Activated effector memory CD4-positive, alpha-beta T cell treated with Interleukin-2 at 50 U/mL for 16 hours (primary cell): ENCODE measurements at places on chromosomes 4 and X.

DNA sequence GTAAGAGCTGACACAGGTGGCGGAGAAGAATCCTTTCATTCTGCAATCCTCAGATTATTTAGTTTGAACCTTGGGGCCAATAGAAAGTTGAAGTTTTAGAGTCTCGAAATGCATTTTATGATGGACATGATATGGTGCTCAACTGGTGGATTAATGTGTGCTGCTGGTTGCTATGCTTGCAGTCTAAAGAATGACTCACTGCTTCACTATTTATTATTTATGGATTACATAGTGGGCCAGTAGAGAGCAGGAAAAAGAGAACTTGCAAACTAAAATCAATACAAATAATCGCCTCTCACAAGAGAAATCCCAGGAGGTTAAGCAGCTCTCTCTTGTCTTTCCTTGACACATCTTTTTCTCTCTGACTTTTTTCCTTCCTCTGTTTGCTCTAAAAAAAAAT, 2326.8 kb upstream of the AGA start:
- no peak for DNase-seq

- DNase-seq, result no peak
These were observed 16.3 kb downstream of the PJA1 start for GRCh38 chrX:69148946-69149345.

- no peak for DNase-seq
These were observed 11.3 kb downstream of the LAMP2 start for GRCh38 chrX:120457766-120458180.

DNA sequence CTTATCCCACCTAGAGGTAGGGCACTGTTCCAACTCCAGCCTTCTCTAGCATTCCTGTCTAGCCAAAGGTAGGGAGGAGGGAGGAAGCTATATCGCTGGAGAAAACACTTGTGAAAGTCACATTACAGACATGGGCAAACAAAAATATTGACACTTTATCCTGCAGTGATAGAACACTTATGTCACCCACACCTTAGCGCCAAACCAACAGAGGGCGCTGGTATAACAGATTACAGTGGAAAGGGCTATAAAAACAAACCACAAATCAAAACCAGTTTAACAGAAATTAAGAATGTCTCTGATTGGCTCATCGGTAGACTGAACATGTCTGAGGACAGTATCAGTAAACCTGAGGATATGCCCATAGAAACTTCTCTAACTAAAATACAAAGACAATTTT, 451.3 kb downstream of the TLL1 start:
- no peak for DNase-seq

GRCh38 chr4:8215001-8215427, 15.9 kb downstream of the SH3TC1 start:
- no peak for DNase-seq

GRCh38 chr4:89439533-89439932, 131.9 kb upstream of the GPRIN3 start:
- DNase-seq, result no peak

DNA sequence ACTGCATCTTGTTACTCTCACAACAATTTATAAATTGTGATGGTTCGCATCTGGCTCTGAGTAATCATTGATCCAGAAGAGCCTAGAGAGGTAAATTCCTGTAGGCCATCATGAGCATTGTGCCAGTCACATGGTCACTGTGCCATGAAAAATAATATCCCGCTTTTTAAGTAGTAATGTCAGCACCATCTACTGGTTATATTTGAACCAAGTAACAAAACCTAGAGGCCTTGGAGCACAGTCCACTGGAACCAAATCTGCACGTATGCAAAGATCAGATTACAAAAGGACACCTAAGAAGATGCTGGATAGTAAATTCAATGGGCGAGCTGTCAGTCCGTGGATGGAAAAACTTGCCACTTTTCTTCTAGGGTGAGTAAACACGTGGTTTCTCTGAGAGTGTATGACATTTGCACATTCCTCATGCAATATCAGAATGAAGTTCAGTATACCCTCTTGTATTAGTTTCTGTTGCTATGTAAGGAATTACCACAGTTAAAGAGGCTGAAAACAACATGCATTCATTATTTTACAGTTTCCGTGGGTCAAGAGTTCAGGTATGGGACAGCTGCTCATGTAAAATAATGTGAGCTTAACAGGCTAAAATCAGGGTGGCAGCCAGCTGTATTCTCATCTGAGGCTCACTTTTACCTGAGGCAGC, 26.8 kb downstream of the FAM114A1 start:
- DNase-seq, result no peak

DNA sequence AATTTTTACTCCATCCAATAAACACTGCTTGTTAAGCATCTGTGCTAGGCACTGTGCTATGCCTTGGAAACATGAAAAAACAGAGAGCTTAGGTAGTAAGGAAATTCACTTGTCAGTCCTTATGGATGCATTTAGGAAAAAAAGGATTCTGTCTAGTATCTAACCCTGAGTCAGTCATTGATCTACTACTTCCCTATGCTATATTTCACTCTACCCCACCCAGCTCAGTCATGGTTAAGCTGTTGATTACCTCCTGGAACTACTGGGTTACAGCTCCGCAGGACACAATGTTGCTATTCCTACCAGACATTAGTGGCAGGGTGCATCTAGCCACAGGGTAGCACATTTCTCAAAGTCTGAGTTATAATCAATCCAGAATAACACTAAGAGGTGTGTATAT, 2.9 kb upstream of the USP53 start:
- DNase-seq, result no peak

DNA sequence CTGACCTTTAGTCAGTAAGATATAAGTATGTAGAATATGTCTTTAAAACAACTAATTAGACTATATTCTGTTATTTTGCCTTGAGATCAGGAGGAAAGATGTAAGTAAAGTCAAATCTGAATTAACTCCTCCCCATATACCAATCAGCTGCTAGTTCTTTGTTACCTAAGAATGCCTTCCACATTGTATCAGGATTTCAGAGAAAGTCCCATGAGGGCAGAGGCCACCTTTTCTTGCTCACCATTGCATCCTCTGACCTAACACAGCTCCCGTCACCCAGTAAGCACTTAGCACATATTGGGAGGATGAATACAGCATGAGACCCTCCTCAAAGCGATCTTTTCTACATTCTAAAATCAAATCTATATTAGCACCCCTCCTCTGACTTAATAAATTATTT, 87.0 kb downstream of the COL25A1 start:
- DNase-seq, result no peak

DNA sequence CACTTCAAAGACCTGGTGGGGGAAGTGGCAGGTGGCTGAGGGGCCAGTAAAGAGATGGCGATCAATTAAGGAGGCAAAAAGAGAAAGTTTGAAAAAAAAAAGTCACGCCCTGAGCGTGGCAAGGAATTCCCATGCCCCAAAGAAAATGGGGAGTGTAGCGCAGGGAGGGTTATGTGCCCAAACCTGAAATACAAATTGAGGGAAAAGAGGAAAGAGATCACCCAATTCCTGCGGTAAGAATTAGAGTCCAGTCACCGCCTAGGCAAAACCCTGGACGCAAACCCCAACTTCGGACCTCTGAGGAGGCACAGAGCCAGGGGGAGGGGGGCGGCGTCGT, 595 bp downstream of the ENOX2 start:
- no peak for DNase-seq

- DNase-seq, result no peak
These were observed 307.9 kb upstream of the IGFBP7 start for GRCh38 chr4:57418133-57418532.

- no peak for DNase-seq
These were observed 2.6 kb downstream of the NAF1 start for GRCh38 chr4:163164110-163164509.

GRCh38 chr4:97150966-97151365, 992.3 kb downstream of the STPG2 start:
- DNase-seq, result no peak

DNA sequence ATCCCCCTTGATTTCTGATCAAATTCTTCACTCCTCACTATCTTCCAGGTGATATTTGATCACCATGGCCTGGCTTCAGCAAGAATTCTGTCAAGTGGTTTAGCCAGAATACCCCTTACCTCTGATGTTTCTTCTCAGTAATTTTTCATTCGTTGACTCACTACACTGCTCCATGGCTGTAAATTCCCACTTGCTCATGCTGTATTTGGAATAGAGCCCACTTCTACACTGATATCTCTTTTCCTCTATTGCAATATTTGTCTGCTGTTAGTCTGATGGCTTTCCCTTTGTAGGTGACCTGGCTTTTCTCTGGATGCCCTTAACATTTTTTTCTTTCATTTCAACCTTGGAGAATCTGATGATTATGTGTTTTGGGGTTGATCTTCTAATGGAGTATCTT, 73.9 kb upstream of the DIPK2B start:
- no peak for DNase-seq

DNA sequence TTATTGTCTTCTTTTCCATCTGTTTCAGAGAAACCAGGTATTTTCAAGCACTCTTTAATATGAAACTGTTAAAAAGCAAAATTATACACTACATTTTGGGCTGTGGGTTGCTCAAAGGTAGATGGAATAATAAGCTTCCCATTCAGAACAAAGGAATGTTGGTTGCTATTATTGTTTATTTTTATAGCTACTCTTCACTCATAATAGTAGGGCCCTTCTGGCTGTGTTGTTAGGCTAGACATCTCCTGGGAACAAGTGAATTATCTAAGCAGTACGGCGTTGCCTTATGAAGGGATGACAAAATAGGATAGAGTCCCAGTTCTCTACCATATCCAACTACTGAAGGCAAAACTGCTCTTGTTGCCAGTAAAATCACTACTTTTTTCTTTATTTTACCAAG, 34.2 kb downstream of the TENM3 start:
- no peak for DNase-seq

DNA sequence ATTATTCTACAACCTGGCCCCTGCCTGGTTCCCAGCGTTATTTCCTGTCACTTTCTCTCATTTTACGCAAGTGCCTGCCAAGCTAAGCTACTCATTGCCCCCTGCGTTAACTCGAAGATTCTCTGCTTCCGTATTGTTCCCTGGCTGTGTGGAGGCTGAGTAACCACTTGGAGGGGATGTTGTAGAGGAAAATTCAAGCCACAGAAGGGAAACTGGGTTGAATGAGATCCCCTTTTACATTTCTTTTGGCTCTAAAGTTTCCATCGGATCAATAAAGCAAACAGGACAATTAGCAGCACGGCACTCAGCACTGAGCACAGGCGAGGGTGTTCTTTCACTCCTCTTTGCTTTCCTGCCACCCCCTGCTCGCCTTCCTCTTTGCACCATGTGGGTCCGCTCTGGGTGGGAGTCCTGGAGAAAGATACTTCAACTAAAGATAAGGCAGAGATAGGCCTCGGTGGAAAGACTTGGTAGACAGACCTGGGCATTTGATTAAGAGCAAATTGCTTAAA, 4.2 kb upstream of the TMSB4X start:
- DNase-seq, result no peak

- no peak for DNase-seq
These were observed 11.4 kb upstream of the MCUB start for GRCh38 chr4:109548655-109549054.

DNA sequence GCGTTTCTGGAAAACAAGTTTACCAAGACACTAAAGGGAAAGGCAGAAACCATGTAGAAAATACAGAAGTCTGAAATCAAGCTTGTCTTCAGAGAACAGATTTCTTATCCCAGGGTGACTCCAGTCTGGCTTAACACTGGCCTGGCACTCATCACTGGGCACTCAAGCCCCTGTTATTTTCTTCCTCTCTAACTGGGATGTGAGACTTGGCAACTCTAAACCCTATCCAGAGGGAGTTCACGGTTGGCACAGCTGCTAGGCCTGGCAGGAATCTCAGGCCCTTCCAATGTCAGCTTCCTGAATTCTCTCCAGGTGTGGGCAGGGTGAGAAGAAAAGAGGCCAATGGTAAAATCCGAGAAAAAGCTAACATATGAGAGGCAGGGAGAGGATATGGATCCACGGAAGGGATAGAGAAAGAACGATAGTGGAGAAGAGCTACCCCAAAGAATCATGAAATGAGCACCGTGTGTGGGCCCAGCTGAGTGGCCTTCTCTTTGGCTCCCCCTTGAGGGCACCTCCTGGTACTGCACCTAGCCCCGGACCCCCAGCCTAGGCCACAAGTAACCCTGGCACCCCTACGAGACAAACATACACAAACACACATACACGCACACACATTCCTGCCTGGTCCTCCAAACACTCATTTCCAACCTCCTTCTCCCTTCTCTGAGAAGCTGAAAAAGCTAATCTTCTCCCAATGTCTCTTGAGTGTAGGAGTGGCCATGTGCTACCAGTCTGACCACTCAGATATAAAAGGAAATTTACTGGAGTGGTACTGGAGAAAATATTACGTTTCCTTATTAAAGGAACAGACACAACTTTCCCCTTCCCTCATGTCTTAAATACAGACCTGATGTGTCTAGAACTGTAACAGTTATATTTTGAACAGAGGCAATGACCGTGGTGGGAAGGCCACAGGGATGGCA, 16.6 kb upstream of the PTCHD1 start:
- DNase-seq, result no peak

- no peak for DNase-seq
These were observed 52.9 kb downstream of the MAP7D2 start for GRCh38 chrX:20063716-20064351.

- no peak for DNase-seq
These were observed 24.4 kb downstream of the CDKL2 start for GRCh38 chr4:75605928-75606327.

DNA sequence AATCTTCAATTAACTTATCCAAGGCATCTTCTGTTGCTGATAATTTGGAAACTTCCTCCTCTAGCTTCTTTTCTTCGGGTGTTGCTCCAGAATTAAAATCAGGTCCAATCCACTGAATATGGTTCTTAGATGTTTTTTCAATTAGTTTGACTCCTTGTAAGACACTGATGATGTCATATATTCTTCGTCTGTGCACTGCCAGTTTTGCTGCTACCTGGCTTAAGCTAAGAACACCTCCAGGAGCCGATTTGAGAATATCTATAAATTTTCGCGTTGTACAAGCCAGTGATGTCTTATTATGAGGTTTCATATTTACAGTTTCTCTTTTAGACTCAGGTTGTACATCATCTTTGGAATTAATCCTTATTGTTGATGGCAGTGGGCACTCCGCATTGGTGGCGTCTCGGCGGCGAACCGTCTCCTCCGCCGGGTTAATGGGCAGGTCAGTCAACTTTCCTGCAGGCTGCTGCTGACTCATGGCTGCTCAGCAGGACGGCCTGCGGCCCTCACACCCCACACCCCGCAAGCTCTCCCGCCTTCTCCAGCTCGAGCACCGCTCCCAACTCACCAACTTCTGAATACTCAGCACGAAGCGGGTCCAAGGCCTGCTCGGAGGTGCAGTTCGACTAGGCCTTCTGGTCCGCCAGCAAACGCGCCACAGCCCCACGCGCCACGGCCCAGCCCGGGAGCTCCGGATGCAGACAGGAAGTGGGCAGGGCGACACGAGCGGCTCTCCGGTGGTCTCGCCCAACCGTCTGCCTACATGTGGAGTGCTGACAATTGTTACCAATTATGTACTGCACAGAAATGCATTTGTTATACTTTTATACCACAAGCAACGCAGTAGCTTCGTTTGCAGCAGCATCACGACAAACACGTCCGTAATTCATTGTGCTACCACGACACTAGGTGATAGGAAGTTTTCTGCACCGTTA, 49.2 kb upstream of the FHL1 start:
- DNase-seq, result no peak

DNA sequence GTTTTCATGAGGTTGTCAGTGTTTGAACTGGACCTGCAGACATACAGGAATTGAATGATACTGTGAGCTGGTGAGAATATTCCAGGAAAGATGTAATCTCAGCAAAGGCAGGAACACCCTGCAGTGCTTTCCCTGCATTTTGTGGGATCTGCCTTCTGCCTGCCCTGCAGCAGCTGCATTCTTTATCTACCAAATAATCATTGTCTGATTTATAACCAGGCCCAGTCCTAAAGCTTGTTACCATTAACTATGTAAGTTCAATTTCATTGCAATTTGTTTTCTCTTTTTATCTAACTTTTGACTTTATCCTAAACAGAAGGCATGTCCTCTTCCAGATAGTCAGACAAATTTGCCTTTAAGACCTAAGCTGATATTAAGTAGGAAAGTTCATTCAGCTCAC, 99.8 kb upstream of the NOCT start:
- DNase-seq, result no peak
